H1 (cell line): ENCODE measurements at places on chromosomes 11 and 22. TPM values are rescaled to one million over a fixed set of nuclear protein-coding genes. Genes with fewer than 3 reads are reported as not detected.

The TMEM45B gene
- not detected in 2 replicates for total RNA-seq

The MRPL49 gene
- 54.0 and 55.3 TPM in 2 replicates for total RNA-seq

The NPAS4 gene
- total RNA-seq, result 0.88 and 0.99 TPM in 2 replicates

The ALG12 gene
- total RNA-seq, result 22.5 and 25.0 TPM in 2 replicates

The C11orf86 gene
- 0.91 and 1.2 TPM in 2 replicates for total RNA-seq

The MS4A10 gene
- not detected in 2 replicates for total RNA-seq

The IGF2 gene
- 1.3 and 1.5 TPM in 2 replicates for total RNA-seq

The OR51B2 gene
- not detected in 2 replicates for total RNA-seq

The CHRM1 gene
- total RNA-seq, result not detected in 2 replicates

The PTH gene
- total RNA-seq, result not detected in 2 replicates

The UCP3 gene
- total RNA-seq, result 0.92 and 1.3 TPM in 2 replicates

The OSBP2 gene
- total RNA-seq, result 3.4 and 3.7 TPM in 2 replicates

The NFAM1 gene
- 0.61 and 0.73 TPM in 2 replicates for total RNA-seq

The SERPING1 gene
- total RNA-seq, result 50.9 and 57.3 TPM in 2 replicates

The THY1 gene
- 259 and 286 TPM in 2 replicates for total RNA-seq

The RFPL1 gene
- total RNA-seq, result not detected in 2 replicates

The CCDC188 gene
- not detected in 2 replicates for total RNA-seq

The MUC5AC gene
- not detected in 2 replicates for total RNA-seq

The FGF4 gene
- 2.0 TPM in 2 replicates for total RNA-seq

The TUBA8 gene
- total RNA-seq, result 0.23 and 1.0 TPM in 2 replicates

The TNNI2 gene
- not detected in 2 replicates for total RNA-seq

The APOBEC3B gene
- 14.2 and 16.3 TPM in 2 replicates for total RNA-seq

The C11orf71 gene
- total RNA-seq, result 5.4 and 5.8 TPM in 2 replicates
